ENCODE measurements at places on chromosomes 12 and 14.

DNA sequence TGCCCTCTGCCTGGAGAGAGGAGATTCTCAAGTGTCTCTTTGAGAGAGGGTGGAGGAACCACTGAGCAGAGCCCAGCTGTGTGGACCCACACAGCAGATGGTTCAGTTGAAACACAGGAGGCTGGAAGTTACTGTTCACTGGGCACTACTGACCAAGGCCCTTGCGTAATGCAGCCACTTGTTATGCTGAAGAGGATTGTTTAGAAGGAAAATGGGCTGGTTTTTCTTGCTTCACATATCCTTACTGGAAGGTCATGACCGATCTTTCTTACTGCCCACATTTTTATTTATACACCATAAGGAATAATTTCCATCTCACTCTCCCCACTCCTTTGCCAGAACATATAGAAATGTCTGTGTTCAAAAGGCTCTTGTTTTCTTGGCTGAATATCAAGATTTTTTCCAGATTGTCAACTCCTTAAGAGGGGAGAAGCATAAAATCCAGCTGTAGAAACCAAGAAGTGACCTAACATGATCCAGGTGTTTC is 375.1 kb upstream of the DDHD1 start:
- DNase-seq = no peak

- DNase-seq = no peak
These were observed 48.2 kb downstream of the ATF7 start for GRCh38 chr12:53577941-53578352.

DNA sequence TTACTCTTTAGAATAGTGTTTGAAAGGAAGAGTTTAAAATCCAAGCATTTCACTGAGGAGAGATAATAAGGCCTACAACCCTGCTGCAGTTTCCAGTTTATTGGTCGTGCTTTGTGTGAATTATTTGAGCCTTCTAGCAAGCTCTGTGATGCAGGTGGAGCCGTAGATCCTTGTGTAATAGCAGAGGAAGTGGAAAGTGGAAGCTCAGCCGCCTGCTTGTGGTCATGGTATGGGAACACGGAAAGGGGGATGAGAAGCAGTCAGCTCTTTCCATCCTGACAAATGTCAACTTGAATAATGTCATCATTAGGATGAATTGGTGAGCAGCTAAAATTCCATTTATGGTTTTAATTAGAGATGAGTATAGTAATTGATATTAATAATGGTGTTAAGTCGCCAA is 29.1 kb downstream of the SYNE2 start:
- no peak for DNase-seq

GRCh38 chr12:101485021-101485420 is 9.9 kb downstream of the SPIC start:
- DNase-seq = no peak

GRCh38 chr14:91114079-91115065 is 499 bp downstream of the DGLUCY start:
- DNase-seq = peak; percentile 47

GRCh38 chr12:2835691-2836403 is 1.0 kb upstream of the NRIP2 start:
- DNase-seq = no peak
